ENCODE measurements at places on chromosomes 2 and 18. TPM values are rescaled to one million over a fixed set of nuclear protein-coding genes. Genes with fewer than 3 reads are reported as not detected.

FBXO15 gene
- not detected for total RNA-seq

ANKRD30BL gene
- total RNA-seq, result not detected

LOXL3 gene
- total RNA-seq, result 1.6 TPM

PLB1 gene
- total RNA-seq, result 1.4 TPM

RGPD3 gene
- total RNA-seq, result 0.08 TPM

AGXT gene
- total RNA-seq, result not detected

IL1RL1 gene
- 4.3 TPM for total RNA-seq

GPN1 gene
- total RNA-seq, result 56.7 TPM

IL36G gene
- 5.0 TPM for total RNA-seq

MAL gene
- 0.23 TPM for total RNA-seq

KLHL41 gene
- not detected for total RNA-seq

SEC11C gene
- total RNA-seq, result 72.5 TPM

ZSWIM2 gene
- not detected for total RNA-seq

GALNT3 gene
- 89.5 TPM for total RNA-seq

All from hair follicular keratinocyte (primary cell).